ENCODE measurements at places on chromosomes 2 and 18.
A peak's percentile ranks its signal among the peaks of the same experiment; 100 is the strongest.

DNA sequence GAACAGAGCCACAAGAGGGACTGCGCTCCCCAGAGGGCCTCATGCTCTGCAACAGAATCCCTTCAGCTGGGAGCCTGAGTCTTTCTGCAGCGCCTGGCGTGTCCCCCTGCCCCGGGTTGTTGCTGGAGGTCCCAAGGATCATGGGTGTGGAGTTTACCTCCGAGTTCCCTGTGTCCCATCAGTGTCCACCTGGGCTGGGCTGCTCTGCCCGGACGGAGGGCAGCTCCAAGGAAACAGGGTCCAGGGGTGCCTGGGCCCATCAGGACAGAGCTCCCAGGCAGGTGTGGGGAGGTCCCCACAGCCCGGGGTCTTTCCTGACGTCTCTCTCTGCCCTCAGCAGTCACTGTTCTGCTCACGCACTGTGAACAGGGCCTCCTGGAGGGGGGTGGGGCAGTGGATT, 63.5 kb downstream of the EMILIN2 start:
- no peak for DNase-seq

GRCh38 chr2:19898592-19899329, 3.0 kb downstream of the TTC32 start:
- DNase-seq = no peak

GRCh38 chr18:45103319-45104048, 422.8 kb downstream of the SETBP1 start:
- DNase-seq = peak; percentile 71

GRCh38 chr2:240511351-240512108, 46.3 kb downstream of the ANKMY1 start:
- DNase-seq = no peak

- DNase-seq = no peak
Measured at GRCh38 chr2:176854062-176854461, 358.5 kb upstream of the HNRNPA3 start.

DNA sequence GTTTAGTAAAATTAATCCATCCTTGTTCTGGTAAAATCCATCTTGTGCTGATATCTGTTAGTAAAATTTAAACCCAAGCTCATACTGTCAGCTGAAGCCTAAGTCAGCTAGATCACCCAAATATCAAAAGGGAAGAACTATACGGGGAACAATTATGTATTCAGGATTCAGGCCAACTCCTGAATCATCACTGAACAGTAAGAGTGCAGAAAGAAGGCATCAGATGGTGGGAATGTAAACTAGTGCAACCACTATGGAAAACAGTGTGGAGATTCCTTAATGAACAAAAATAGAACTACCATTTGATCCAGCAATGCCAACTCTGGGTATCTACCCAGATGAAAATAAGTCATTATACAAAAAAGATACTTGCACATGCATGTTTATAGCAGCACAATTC, 81.8 kb downstream of the RAPGEF4 start:
- no peak for DNase-seq

GRCh38 chr2:183993052-183993451, 605.3 kb upstream of the ZNF804A start:
- DNase-seq = no peak

DNA sequence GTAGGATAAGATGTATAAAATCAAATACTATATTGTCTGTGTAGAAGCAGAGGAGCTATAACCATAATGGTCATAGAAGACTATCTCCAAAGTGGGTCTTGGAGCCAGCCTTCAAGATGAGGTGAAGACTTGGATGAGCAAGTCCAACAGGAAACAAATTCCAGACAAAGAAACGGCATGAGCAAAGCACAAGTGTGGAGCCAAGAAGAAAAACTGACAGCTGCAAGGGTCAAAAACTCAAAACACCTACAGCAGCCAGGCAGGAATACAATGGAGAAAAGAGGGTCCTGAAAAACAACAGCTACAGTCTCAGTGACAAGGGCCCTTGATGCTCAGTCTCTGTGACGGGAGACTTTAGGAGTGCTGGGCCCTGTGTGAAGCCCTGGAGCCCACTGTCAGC, 102.4 kb downstream of the STK39 start:
- no peak for DNase-seq
